Lung microvascular endothelial cell (primary cell): ENCODE measurements at places on chromosomes 5 and 9. TPM values are rescaled to one million over a fixed set of nuclear protein-coding genes. Genes with fewer than 3 reads are reported as not detected.

- DNase-seq: no peak
Observed at GRCh38 chr9:87249029-87249428, 248.6 kb upstream of the DAPK1 start.

- DNase-seq: no peak
Observed at GRCh38 chr5:126846344-126846743, 69.4 kb downstream of the LMNB1 start.

DNA sequence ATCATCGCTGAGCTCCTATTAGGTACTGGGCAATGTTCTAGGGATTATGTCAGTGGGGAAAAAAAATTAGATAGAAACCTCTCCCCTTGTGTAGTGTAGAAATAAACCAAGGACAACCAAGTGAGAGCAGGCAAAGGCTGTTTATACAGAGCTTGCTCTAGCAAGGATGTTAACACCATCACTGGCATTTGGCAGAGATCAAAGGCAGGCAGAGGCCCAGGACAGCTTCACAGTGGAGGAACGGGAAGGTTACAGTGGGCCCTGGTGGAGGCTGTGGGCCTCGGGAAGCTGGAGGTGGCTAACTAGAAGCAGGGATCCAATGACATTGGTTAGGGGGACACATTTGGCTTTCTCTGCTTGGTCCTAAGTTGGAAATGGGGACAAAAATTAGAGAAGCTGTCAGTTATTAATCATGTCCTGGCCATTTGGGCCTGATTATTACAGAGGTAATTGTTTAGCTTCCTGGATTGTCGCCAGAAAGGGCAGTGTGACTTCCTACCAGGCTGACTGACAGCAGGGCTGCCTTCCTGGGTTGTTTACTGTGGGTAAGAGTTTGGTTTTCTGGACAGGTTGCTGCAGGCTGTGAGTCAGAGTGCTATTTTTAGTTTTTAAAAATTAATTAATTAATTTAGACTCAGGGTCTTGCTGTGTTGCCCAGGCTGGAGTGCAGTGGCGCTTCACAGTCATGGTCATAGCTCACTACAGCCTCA is 259.3 kb downstream of the ROR2 start:
- DNase-seq: peak; percentile 81

DNA sequence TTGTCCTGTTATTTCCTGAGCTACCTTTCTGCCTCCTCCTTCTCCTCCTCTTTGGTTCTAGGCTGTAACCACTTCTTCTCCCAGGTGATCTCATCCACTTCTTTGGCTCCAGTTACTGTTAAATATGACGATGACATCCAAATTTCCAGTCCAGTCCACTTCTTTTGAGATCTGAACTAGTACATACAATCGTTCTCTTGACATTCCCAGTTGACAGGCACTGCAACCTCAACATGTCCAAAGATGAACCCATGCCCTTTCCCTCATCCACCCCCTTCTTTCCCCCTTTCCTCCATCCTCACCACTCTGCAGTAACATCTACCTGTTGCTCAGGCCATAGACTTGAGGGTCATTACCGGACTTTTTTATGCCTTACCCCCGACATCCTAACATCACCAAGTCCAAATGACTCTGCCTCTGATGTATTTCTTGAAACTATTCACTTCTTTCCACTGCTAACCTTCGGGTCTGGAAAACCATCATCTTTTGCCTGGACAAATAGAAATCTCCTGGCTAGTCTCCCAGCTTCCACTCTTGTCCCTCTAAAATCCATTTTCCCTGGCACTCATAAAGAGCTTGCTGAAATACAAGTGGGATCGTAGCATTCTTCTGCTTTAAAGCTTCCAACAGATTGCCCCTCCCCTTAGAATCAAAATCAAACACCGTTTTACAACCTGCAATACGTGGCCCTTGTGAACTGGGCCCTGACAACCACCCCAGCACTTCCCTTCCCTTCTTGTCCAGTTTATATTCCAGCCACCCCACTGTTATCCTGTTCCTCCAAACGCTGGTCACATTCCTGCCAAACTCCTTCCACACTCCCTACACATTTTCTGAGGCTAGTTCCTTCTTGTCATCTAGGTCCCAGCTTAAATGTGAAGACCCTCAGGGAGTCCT is 31.5 kb downstream of the KLF9 start:
- no peak for DNase-seq

DNA sequence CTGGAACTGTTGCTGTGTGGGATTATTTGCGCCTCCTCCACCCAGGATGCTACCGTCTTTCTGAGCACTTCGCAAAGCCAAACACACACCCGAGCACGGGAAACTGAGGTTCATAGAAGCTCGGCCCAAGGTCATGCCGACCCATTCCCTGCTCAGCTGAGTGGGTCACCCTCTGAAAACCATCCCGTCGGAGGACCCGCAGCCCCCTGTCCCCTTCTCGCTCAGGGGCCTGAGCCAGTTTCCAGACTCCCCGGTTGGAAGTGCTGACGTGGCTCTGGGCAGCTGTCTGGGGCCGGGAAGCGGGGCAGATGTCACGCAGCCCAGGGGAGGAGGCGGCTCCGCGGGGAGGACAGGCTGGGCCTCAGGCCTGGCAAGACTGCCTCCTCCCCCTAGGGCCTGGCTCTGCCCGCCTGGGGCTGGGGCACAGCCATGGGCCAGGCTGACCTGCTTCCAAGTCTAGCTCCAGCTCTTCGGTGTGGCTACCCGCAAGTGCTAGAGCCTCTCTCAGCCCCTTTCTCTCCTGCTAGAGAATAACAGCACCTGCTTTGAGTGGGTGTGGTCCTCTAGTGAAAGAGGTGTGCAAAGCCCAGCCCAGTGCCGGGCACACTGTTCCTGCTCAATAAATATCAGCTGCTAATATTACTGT is 9.9 kb upstream of the CXXC5 start:
- peak; percentile 70 for DNase-seq

- DNase-seq: no peak
Observed at GRCh38 chr5:40037713-40038112, 612.9 kb upstream of the DAB2 start.

Gene LMAN2
- 289 and 376 TPM in 2 replicates for total RNA-seq

Gene CORO2A
- 0.20 and 0.22 TPM in 2 replicates for total RNA-seq

Gene GLRA1
- total RNA-seq: not detected in 2 replicates
